ENCODE measurements at places on chromosomes 3 and 15.

- DNase-seq: no peak
Measured at GRCh38 chr3:10299679-10300078, 6.9 kb upstream of the GHRL start.

- DNase-seq: no peak
Measured at GRCh38 chr3:58519668-58520402, 17.2 kb downstream of the ACOX2 start.

DNA sequence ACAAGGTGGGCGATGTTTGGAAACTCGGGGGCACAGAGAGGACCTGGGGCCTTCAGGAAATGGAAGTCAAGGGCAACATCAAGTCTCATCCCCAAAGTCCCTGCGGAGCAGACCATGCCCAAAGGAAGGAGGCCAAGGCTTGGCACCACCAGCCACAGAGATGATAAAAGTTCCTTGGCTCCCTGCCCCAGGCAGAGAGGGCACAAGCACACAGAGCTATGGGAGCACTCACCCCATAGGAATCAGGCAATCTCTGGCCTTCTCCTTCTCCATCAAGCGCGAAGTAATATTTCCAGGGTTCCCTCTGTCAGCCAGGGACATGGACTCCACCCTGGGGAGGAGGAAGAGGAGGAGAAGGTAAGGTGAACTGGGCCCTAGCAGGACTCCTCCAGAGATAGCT lies 7.9 kb downstream of the ACAA1 start:
- DNase-seq: no peak

- peak; percentile 80 for DNase-seq
Measured at GRCh38 chr3:93923006-93923405, 50.7 kb downstream of the PROS1 start.

- no peak for DNase-seq
Measured at GRCh38 chr3:141057946-141058800, 7.0 kb downstream of the SPSB4 start.

GRCh38 chr15:77985931-77986480 lies 91.5 kb downstream of the TBC1D2B start:
- DNase-seq: no peak

DNA sequence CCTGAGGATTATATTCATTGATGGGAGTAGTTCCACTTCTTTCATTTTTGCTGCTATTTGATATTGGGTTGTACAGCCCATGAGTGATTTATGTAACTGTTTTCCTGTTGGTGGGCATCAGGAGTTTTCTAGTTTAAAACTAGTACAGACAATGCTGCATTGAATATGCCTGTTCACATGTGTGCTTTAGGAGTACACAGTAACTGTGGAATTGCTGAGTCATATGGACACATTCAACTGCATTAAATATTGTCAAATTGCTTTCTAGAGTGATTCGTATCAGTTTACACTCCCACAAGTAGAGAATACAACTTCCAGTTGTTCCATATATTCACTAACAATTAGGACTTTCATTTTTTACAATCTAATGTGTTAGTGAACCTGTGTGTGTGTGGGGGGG lies 59.8 kb upstream of the THSD4 start:
- peak; percentile 24 for DNase-seq

- no peak for DNase-seq
Measured at GRCh38 chr3:45878124-45878523, 8.2 kb upstream of the CCR9 start.

- no peak for DNase-seq
Measured at GRCh38 chr15:43135351-43135750, 2.0 kb downstream of the TMEM62 start.

DNA sequence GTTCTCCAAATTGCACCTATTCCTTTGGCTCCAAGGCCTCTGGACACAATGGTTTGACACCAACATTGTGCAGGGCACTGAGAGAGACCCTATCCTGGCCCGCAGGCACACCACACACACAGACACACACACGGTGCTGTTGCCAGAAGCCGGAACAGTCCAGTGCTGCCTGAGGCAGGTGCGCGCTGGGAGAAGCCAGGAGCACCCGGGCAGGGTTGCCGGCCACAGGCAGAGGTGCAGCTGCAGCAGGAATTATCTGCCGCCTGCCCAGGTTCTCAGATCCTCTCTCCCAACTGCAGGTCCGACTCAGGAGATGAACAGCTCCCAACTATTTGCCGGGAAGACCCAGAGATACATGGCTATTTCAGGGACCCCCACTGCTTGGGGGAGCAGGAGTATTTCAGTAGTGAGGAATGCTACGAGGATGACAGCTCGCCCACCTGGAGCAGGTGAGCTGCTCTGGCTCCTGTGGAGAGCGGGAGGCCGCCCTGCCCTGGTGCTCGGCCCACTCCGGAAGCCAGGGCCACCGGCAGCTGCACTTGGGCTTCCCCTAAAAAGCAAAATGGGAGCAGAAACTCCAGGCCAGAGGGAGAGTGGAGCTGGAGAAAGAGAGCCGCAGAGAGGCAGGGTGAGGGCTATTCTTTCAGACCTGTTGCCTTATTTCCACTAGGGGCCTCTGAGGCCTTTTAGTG lies 42.9 kb downstream of the CHDH start:
- no peak for DNase-seq

DNA sequence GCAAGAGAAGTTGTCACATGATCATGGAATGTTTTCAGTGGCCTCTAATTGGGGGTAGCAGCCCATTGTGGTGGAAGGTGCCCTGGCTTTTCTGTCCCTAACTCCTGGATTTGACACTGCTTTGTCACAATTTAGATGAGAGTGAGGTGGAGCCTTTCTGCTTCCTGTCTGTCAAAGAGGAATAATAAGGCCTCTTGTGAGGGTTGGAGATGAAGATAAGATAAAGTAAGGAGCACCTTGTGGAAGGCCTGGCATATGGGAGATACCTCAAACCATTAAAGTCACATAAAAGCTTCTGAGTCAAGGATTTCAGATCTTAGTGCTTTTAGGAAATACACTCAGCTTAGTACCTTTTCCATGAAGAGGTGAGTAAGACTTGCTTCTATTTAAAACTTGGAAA lies 172.6 kb upstream of the FAM3D start:
- no peak for DNase-seq

- DNase-seq: peak; percentile 56
Measured at GRCh38 chr3:82558081-82558480, 796.6 kb upstream of the GBE1 start.

DNA sequence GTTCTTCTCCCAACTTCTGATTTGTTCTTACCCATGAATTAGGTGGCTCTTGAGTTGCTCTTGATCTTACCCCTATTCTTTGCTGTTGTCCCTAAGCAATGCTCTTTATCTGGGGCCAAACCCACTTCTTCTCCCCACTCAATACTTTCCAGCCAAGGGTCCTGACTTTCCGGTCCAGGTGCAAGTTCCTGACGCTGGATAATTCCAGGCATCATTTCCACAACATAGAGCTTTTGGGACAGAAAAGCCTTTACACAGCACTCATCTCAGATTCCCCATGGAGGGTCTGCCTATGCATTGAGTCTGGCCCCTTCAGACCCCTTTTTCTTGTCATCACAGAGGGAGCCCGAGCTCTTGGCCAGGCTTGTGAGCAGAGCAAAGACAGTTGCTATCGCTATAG lies 85.4 kb upstream of the BOC start:
- no peak for DNase-seq

DNA sequence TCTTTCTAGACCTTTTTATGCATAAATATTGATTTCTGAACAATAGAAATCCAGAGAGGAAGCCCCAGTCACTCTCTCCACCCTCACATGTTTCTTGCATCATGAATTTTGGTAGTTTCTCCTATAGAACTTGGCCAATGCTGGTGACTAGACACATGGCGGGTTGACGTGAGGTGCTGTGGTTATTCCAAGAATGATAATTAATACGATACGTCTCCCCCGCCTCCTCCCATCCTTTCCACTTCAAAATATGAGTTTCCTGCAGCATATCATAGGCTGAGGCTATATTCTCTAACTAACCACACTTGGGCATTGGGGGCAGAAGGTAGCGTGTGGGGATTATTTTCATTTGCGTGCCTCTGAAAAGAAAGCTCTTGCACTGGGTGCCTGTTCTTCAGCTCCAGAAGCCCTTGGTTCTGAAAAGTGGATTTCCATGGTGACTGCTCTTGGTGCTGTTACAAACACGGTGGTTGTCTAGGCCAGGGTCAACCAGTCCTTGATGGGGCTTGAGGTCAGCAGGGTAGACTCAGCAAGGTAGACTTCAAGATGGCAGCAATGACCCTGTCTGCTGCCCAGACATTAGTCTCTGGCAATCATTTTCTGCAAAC lies 5.3 kb downstream of the TNFSF10 start:
- DNase-seq: peak; percentile 93

DNA sequence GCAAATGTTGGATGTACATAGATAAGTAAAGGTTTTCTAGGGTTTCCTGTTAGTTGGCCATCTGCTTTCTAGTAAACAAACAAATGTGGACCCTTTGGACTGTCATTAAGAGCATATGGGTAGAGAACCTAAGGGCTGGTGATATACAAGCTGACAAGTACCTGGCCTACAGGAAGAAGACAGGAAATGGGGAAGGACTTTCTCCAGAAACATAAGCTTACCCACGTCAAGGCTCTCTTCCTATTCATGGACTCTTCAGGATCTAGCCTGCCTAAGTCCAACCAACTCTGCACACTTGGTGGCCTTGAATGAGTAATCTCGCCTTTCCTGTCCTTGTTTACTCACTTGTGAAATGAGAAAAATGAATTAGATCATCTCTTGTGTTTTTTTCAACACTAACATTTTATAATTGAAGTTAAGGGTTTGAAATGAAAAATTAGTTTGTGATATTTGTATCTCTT lies 22.2 kb upstream of the GOLIM4 start:
- DNase-seq: peak; percentile 46

DNA sequence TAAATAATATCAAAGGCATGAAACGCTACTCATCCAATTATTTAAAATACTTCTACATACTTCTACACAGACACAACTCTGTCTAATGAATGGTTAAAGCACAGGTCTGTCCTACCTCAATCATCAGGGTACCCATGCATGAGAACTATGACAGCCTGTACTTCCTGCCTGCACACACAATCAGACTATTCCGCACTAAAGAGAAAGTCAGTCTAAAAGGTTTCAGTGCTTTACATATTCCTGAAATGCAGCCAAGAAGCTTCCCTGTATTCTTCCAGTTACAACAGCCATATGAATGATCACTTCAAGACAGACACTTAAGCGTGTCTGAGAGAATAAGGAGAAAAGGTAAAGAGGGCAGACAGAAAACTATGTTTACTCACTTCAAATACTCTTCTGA lies 58.8 kb downstream of the TUBGCP4 start:
- no peak for DNase-seq

DNA sequence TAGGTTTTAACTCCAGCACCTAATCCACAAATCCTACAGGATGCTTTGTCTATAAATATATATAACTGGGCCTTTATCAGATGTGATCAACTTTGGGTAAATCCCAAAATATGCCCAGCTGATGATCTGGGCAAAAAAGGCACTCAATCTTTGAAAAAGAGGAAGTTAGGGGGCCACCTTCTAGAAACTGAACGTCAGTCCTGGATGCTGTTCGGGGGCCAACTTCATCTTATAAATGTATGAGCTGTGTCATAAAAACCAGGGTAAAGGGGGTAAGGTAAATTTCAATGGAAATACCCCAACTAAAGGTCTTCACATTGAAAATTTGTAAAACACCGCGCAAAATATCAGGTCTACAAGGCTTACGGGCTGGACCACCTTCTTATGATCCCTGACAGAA lies 264.4 kb upstream of the UBE2E2 start:
- DNase-seq: no peak

GRCh38 chr3:168072323-168072650 lies 23.4 kb downstream of the GOLIM4 start:
- DNase-seq: no peak

DNA sequence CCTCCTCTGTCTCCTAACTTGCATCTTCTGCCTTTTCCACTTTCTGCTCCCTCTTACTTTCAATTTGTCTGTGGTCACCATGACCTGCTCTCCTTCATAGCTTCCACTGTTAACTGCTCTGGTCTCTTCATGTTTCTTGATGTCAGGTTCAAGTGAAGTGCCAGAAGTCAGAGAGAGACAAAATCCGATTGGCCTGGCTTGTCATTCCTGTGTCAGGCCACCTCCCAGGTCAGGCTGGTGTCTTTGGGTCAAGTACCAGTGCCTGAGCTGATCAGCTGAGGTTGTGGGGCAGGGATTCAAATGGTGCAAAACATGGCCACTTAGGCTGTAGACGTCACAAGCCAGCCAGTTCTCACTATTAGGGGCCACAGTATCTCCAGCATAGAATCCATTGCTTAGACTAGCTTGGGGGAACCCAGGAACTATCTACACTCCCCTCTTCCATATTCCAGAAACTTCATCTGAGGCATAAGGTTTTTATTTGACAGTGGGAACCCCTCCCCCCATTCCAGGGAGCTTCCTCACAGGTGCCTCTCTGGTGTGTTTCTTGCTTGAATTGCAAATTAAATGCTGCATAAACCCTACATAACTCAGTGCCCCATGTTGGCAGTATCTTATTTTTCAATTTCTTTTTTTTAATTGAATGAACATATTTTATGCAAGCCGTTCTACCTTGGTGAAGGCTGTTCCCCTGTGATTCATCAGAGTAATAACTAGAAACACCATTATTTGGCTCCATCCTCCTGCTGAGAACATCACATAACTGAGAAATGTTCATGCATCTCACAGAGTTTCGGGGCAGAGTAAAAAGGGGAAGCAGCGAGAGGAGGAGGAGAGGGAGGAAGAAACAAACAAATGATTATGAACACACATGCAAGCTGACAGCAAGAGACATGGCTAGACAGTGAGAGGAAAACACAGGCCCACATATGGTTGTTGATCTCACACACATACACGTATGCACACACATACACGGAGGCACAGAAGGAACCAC lies 175.8 kb downstream of the TLE3 start:
- DNase-seq: no peak

DNA sequence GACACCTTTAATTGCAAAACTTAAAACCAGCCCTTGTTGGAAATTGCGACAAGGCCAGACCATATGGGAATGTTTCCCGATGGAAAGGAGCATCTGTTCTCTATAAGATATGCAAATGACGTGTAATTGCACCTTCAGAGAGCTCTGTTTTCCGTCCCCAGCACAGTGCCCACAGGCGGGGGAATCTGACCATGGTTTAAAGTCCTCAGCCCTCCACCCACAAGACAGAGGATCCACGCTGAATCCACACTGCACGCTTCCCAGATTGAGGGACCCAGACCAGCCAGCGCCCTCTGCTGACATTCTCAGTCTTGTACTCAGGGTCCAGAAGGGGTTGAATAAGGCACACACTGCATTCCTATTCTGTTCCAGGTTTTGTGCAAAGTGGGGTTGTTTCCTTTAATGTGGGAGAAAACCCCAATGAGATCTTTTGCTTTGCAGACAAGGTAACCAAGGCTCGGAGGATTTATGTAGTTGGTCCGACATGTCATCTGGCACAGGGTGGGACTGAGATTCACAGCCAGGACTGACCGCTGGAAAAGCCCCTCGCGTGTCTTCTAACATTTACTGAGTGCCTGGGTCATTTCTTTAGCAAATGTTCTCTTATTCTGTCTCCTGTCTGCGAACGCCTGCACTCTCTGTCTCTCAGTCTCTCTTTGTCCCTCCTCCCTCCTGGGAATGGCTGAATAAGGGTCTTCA lies 36.8 kb upstream of the KLHL25 start:
- peak; percentile 31 for DNase-seq

- no peak for DNase-seq
Measured at GRCh38 chr3:150762662-150763121, 277 bp downstream of the SIAH2 start.

Data from OCI-M1 (cell line).